ENCODE measurements at places on chromosomes 2 and 18.
A peak's percentile ranks its signal among the peaks of the same experiment; 100 is the strongest.

GRCh38 chr18:74268175-74268574, 23.6 kb downstream of the CYB5A start:
- no peak for DNase-seq

GRCh38 chr2:42028571-42029148, 19.2 kb upstream of the PKDCC start:
- no peak for DNase-seq

DNA sequence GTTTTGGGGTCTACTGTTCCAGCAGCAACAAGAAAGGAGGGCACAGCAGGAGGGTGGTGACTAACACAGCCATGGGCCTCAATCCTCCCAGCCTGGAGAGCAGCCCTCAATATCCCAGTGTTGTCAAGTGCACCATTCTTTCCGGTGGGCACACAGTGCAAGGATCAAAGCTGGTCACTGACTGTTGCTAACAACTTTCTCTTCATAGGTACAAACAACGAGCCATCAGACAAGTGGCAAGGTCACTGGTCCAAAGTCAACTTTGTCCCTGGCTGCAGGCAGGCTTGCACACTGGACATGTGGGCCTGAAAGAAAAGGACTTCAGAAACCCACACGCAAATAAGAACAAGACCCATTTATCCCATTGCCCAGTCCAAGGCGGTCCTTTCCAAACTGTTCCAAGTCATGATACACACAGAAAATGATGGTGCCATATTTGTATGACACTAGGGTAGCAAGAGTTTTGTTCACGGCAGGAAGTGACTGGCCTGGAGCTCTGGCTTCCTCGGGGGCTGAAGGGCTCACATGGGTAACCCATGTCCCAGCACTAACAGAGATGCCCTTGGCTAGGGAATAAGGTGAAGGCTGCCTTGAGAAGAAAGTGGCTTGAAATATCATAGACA, 57.0 kb downstream of the KCTD1 start:
- no peak for DNase-seq

GRCh38 chr2:1736997-1737480, 7.3 kb downstream of the PXDN start:
- DNase-seq, result no peak

GRCh38 chr2:126828051-126828450, 70.6 kb upstream of the TEX51 start:
- DNase-seq, result no peak

DNA sequence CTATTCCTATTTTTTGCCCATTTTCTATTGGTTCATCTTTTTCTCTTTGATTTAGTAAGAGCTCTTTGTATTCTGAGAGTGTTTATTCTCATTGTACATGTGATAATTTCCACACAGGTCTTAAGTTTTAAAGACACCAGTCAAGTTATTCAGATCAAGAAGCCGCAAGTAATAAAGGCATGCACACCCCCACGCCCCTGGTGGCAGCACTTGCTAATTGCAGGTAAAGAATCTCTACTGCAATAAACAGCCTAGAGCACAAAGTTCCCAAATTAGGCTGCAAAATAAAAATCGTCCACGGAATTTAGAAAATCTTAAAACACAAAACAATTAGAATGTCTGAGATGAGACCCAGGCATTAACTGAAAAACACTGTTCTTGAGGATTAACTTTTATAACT, 45.2 kb downstream of the ST3GAL5 start:
- no peak for DNase-seq

- DNase-seq, result no peak
Observed at GRCh38 chr18:45589356-45590035, 25.8 kb upstream of the SLC14A2 start.

DNA sequence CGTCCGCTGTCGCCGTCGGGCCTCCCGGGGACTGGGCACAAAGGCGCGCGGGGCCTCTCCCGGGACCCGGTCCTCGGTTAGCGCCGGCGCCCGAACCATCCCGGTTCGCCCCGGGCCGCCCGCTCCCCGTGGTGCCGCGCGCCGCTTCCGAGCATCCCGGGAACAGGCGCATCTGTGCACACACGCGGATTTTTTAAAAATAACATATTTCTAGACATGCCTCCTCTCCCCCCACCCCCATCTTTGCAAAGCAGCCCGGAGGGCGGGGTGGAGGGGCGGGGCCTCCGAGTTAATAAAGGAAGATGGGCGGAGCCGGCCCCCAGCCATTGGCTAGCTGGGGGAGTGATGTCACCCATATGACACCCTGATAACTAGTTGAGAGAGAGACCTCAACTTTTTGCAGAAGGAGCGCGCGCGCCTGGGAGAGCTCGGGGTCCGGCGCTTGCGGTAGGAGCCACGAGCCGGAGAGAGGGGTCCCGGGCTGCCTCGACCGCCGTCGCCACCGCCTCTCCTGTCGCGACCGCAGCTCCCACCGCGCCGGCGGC, at the start of gene SOX11:
Gene SOX11, plus strand, starts transcription at position 400 of the 545 bp plus-strand sequence. CDS start 338 bp downstream, outside the sequence.
- peak; percentile 93 for DNase-seq

DNA sequence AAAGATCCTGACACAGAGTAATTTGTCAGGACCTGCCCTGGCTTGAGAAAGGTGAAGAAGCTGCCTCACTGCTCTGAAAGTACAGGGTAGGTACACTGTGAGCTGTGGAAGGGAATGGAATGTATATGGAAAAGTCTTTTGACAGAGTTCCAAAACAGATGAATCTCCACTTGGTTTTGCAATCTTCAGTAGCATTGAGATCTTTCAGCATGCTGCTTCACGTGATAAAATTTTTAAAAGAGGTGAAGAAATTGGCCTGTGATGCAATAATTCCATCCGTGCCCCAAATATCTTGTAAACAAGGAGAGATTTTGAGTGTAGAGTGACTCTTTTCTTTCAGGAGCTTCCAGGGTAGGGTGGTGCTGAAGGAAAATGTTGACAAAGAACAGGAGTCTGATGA, 123.1 kb downstream of the OSR1 start:
- DNase-seq, result no peak

- no peak for DNase-seq
Observed at GRCh38 chr18:75054046-75054445, 154.9 kb downstream of the PTGR3 start.

- no peak for DNase-seq
Observed at GRCh38 chr18:8300751-8301410, 308.4 kb upstream of the RAB12 start.

GRCh38 chr2:1427086-1427485, 13.8 kb downstream of the TPO start:
- DNase-seq, result no peak

GRCh38 chr2:37343537-37344434, 644 bp upstream of the QPCT start:
- no peak for DNase-seq

DNA sequence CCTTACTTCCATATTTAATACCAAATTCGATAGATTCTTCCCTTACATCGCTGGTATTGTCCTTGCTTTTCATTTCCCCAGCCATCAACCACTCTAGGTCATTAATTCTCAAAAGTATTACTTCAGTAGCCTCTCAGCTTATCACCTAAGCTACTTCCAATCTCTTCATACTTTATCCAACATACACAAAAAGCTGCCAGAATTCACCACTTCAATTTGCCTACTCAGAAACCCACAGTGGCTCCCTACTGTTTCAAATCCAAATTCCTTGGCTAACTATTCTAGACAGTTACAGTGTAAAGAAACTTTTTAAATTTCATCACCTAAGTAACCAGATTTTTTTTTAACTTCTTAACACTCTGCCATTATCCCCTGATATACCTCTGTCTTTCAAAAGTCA, 4.7 kb downstream of the SLC25A12 start:
- DNase-seq, result no peak

- no peak for DNase-seq
Observed at GRCh38 chr2:128773641-128774319, 455.1 kb upstream of the HS6ST1 start.

DNA sequence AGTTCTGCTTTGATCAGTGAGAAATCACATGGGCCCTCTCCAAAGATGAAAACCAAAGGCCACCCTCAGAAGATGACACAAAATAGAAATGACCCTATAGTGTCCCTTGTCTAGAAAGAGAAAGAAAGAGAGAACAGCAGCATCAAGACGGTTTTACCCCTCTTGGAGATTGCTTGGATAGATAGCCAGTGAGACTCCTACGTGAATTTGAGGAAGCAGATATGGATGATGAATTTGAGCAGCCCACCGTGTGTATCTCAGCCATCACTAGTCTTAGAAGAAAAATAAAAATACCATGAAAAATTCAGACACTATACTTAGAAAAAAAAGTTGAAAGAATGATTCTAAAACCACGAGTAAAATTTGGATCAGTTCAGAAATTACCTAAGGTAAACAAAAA, 329.1 kb upstream of the CNTNAP5 start:
- no peak for DNase-seq

- no peak for DNase-seq
Observed at GRCh38 chr2:160666154-160667060, 172.8 kb upstream of the RBMS1 start.

DNA sequence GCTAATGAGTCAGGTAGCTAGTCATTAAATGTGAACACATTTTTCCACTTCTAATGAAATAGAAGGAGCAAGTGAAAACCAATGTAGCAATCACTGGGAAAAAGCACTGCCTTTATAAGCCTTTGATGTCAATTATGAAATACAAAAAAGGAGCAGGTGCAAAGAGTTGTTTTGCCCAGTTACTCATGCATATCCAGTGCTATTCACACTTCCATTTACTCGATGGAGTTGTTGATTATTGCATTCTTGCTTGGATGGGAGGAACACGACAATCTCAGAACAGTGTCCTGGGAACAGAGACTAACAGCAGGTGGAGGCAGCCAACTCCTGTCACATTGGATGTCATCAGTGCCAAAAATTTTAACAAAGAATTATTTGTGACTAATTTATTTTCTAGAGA, 372.5 kb downstream of the CBLN2 start:
- no peak for DNase-seq

DNA sequence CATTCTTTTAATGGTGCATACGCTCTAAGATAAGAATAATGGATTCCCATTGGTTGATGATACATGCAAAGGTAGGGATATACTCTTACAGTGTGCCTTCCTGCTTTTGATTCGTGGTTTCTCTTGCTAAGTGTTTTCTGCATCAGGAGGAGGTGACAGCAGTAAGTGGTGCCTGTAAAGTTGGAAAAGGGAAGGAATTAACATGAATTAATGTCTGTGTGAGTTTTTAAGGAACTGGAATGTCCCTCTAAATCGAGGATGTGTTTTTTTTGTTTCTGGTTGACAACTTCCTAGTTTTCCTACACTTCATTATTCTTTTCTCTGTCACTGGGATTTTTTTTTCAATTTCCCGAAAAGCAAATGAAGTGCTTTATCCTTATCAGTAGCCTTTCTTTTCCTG, 54.4 kb downstream of the CRIM1 start:
- DNase-seq, result no peak

DNA sequence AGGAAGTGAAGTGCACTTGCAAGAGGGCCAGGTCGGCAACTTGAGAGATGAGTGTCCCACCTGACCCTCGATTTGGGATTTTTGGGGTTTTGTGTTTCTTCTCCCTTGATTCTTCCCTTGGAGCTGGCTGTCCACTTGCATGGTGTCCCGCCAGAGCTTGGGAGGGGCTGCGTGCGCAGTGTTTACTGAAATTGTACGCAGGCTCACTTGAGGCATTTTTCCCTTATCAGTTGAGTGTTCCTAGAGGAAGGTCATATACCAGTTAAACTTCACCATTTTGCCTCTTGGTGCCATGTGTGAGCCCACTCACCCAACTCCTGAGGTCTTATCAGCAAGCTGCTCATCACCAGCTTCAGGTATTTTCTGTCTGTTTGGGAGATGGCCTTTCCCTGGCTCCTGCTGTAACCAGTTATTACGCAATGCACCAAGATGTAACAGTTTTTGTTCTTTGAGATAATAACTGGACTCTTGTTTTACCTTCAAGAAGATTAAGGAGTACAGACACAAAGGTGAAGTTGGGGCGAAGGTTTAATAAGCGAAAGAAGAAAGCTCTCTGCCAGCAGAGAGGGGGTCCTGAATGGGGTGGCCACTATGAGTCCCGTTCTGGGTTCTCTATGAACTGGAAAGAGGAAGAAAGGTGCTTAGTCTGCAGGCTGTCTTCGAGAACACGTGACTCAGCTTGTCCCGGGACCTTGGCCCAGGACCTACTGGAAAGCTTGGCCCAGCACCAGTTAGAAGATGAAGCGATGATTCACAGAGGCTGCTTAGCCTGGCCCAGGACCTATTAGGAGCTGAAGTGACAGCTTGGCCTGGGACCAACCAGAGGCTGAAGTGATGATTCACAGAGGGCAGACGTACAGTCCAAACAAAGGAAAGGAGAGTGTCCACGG, 21.5 kb upstream of the TXNL4A start:
- no peak for DNase-seq

DNA sequence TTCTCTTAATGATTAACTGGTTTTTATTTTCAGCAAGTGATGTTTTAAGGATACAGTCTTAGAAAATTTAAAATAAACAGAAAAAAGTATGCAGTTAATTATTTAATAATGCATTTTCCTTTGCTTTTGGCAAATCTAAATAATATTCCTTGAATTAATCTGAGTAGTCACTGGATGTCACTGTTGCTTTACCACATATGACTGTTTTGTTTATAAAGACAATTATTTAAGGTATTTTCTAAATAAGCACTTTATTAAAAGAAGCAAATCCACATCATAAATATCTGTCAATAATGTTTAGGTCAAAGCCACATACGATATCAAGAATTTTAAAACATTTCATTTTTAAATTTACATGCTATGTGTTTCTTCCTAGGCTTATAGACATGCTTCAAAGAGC, 40.6 kb upstream of the TFPI start:
- no peak for DNase-seq

GRCh38 chr2:19362755-19363473, 4.5 kb upstream of the OSR1 start:
- DNase-seq, result peak; percentile 48

GRCh38 chr2:178455947-178456346, 4.8 kb downstream of the PJVK start:
- no peak for DNase-seq

GRCh38 chr2:213199871-213200270, 48.5 kb upstream of the IKZF2 start:
- no peak for DNase-seq

DNA sequence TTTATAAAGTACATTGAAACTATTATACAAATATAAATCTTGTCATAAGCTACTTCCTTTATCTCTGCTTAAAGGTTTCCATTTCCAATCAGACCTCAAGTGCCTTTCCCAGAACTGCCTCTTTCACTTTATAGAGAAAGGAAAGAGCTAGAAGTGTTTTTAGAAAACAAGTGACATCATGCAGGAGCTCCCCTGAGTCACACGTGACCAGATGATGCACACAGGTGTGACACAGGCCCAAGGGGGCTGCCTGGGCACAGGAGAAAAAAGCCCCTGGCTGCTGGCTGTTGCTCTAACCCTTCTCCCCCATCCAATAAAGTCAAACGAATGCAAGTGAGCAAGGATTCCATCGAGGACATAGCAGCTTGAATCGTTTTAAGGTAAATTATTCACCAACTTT, 21.4 kb upstream of the SH3BP4 start:
- DNase-seq, result no peak

DNA sequence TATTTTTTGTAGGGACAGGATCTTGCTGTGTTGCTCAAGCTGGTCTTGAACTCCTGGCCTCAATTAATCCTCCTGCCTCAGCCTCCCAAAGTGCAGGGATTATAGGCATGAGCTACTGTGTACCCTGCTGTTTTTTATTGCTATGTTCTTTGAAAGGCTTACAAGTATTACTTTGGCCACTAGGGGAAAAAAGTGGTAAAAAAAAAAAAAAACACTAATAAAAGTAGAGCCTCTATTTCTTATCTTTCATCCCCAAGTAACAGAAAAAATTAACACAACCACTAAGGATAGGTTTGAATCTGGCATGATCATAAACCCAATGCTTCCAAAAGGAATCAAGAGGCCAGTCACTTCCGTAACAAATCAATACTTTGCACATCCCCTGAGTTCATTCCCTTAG, 11.6 kb downstream of the NOL10 start:
- no peak for DNase-seq

Measured in NCI-H2081 treated with DMSO at 0.1 percent for 48 hours (cell line).